ENCODE measurements at places on chromosomes 12 and 14.

GRCh38 chr12:96120359-96121100, 73.6 kb upstream of the ELK3 start:
- no peak for DNase-seq

- DNase-seq, result no peak
These were observed 104.3 kb upstream of the MAX start for GRCh38 chr14:65206448-65207096.

DNA sequence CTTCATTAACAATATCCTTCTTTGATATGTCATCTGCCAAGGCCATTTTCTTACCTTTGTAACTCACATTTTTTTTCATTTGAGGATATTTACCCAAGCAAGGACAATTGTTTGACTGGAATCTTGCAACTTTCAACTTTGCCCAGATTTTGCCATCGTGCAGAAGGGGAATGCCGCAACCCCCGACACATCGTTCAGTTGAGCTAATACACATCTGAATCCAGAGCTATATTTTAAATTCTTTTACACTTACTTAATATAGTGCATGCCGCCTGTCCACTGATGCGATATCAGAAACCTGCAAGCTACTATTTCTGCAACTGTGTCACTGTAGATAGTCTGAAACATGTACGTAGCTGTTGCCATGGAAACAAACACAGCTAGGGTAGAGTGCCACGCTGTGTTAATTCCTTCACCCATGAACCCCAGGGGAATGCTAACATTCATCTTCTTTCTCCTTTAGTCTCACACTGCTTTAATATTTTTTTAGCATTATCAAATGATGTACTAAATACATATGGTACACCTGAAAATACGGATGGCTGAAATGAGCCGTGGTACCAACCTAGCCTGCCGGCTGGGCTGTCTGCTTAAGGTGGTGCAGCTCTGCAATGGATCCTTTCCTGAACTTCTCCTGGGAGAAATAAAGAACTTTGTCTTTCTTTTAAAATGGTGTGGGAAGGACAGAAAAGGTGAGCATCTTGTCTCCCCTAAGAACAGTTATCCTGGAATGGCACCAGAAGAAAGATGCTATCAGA, 77.0 kb upstream of the FOXN3 start:
- DNase-seq, result no peak

DNA sequence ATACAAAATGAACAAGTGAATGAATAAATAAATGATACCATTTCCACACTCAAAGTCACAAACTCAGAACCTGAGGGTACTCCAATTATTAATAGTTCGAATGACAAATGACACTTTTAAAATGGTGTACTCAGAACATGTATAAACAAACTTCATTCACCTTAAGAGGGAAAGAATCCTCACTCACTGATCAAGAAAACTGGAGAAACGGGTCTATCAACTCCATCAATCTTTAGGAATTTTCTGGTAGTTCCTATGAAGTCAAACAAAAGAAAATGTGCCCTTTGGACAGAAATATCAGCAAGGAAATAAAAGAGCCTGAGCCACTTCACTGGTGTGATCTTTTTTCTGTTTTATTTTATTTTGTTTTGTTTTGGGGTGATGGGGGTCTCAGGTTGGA, 5.2 kb upstream of the NRDE2 start:
- no peak for DNase-seq

GRCh38 chr14:79698298-79698711, 513.0 kb downstream of the DIO2 start:
- no peak for DNase-seq

GRCh38 chr14:85003805-85004204, 526.1 kb upstream of the FLRT2 start:
- no peak for DNase-seq

DNA sequence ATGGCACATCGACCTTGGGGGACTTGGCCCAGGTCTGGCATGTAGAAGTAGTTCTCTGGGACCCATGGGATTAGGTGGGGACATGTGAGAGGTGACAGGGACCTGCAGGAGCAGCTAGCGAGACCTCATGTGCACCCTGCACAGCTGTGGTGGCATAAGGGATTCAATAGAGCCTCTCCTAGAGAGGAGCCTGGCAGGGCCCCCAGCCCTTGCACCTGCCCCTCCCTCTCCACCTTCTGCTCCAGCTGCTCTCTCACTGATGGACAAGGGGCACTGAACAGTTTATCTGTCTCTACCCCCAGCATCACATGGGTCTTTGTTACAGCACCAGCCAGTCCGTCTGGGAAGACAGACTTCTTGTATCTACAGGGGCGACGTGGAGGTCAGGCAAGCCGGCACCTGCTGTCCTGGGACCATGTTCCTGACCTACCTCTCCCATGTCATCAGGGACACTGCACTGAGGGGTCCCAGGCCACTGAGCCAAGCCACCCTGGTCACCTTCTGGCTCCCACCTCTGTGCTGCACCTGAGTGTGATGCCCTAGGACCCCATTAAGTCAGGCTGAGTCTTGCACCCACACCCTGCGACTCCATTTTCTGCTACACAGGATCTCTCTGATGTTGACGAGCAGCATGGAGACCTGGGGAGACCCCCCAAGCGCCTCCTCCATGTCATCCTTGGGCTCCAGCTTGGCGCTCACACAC, 32.6 kb downstream of the DDX11 start:
- DNase-seq, result no peak

DNA sequence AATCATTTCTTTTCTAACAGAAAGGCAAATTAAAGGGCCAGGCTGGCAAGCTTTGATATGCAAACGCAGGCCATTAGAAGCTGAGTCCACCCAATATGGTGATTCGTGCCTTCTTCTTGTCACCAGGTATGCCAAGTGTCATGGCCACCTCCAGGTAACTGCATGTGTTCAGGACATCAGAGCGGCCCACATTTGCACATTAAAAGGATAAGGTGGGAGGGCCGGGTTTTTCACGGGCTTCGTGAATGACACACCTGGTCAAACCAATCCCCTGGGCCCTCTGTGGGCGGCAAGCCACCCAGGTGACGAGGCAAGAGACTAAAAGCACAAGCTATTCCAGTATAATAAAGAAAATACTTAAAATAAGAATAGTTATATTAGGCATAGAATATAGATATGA, 75.9 kb upstream of the TSPAN11 start:
- DNase-seq, result no peak

DNA sequence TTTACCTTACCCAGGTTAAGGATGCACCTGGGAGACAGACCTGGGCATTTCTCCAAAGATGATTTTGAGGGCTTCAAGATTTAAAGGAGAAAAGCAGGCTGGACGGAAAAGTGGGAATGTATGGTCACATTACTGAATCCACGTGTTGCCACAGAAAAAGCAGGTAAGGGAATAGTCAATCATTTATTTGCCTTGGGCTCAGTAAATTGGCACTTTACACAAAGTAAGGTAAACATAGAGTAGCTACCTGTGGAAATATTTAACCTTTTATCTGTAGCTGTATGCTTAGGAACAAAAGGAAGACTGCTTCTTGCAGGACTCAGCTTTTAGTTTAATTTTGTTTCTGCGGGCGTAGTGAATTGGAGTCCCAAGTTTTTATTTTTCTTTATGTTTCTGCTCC, 153.3 kb downstream of the SLCO1B3 start:
- no peak for DNase-seq

DNA sequence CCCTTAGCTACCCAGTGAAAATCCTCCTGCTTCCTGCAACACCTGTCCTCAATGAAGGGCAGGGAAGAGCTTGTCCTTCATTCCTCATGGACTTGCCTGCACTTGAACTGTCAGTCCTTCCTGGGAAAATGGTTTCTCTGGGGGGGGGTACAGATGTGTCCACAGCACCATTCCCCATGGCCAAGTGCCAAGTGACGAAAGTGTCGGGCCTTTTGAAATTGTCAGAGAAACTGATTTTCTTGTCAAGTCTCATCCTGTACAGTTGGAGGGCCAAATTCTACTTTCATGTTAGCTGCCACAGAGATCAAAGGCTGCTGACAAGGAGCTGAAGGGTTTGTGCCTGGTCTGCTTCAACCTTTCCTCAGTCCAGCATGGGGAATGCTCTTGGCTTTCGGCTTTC, 179.5 kb upstream of the PARP11 start:
- DNase-seq, result no peak

DNA sequence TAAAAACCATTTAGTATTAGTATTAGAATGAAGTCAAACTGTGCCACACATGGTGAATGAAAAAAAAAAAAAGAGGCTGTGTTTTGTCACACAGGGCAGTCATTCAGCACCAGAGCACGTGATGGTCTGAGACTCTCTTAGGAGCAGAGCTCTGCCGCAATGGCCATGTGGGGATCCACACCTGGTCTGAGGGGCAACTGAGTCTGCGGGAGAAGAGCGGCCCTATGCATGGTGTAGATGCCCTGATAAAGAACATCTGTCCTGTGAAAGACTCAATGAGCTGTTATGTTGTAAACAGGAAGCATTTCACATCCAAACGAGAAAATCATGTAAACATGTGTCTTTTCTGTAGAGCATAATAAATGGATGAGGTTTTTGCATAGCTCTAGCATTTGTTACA, 12.2 kb upstream of the BDKRB1 start:
- no peak for DNase-seq

GRCh38 chr14:38197001-38197783, 10.5 kb upstream of the SSTR1 start:
- DNase-seq, result no peak

DNA sequence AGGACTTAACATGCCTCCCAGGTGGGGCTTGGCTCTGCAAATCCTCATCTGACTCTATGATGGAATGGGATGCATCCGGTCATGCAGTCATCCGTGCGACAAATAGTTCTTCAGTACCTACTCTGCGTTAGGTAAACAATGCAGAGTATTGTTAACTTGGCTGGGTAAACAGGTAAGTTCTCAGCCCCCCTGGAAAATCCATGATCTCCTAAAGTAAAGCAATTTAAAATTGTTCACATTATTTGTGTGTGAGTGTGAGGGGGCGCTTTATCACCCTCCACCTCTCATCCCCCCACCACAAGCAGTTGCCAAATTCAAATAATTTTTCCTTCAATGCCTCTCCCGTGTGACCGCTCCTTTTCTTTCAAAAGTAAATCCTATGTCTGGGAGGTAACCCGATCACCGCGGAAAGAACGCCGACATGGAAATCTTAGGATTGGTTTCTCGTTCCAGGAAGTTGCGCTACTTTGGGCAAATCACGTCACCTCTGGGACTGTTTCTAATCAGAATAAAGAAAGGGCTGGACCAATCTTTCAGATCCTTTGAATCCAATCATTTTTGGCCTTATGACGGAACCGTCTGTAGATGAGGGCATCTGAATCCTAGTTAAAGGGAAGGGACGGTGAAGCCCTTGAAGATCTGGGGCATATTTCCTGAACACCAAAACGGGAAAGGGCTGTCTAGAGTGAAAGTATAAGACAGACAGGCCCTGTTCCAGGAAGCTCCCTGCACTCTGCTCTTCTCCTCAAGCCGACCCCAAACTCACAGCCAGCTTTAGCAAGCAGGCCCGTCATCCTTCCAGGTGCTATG, 44.0 kb upstream of the SINHCAF start:
- DNase-seq, result no peak

DNA sequence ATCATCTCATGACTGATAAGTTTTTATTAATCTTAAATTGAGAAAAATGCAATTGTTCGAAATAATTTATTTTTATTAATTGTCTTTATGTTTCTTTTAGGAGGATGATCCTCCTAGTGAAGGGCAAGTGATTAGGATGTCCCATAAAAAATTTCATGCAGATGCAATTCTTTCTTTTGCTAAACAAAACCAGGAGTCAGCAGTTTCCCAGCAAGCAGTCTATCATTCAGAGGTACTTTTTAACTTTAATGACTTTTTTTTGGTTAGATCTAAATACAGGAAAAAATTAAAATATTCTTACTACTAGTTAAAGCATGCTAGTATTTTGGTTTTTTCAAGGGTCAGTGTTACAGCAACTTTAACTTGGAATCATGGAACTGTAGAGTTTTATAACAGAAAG, 64.5 kb downstream of the KIAA0586 start:
- DNase-seq, result no peak

GRCh38 chr14:74018174-74018585, 908 bp downstream of the ENTPD5 start:
- DNase-seq, result no peak

GRCh38 chr14:105986894-105987284, 460.5 kb downstream of the TMEM121 start:
- DNase-seq, result no peak

DNA sequence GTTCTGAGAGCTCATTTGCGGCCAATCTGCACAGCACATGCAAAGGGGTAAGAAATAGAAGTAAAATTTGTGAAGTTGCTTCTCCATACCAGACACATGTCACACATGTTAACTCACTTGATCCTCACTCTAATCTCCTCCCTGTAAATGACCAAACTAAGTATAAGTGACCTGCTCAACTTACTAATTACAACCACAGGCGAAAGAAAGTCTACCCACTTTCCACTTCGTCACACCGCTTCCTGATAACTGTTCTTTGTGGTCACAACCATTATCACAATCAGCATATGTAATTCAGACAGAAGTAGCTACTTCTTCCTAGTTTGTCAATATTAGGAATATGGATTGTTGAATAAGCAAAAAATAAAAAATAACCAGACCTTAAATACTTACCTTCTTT, 293.7 kb upstream of the CLEC14A start:
- DNase-seq, result no peak

DNA sequence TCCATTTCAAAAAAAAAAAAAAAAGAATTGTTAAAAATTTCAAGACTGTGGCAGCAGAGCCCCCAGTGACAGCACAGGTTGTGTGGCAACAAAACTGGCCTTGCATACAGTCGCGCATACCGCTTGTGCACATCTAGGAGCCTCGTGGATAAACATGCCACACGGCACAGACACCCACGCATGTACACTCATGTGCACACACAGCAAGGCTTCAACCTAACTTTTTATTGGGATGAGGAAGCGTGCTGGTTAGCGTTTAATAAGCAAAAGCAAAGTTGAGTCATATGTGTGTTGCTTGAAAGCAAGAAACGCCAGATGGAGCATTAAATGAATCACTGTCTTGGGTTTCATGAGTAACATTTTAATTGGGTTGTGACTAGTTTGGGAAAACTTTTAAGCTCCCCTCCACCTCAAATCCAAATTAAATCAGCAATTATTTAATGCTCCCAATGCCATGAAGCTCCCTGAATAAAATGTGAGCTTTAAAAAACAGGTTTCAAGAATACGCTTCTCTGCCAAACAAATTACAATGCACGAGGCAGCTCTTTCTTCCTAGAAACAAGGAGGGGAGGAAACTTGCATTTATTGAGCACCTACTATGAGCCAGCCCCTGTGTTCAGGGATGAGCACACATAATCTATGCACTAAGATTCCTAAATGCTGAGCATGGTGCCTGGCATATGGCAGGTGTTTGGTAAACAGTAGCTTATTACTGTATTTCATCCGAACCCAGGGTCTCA, 35.7 kb upstream of the EML1 start:
- no peak for DNase-seq

- DNase-seq, result no peak
These were observed 11.5 kb upstream of the KANSL2 start for GRCh38 chr12:48693572-48693971.

DNA sequence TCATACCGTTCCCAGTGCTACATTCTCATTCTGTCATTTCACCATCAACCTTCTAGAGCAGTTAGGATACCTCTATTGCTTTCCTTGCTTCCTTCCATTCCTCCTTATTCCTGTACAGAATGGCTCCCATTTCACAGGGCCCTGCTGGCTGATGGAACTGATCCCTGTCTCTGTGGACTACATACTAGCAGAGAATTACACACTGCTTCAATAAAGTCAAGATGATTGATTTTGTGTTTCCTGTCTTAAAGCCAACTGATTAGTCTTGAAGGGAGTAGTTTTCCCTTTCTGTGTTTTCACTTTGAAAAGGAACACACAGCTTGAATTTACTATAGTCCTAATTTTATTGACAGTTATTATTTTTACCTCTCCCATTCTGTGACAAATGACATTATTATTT, 130.1 kb downstream of the ST8SIA1 start:
- no peak for DNase-seq
